ENCODE measurements at places on chromosomes 2 and 18. TPM values are rescaled to one million over a fixed set of nuclear protein-coding genes. Genes with fewer than 3 reads are reported as not detected.
A peak's percentile ranks its signal among the peaks of the same experiment; 100 is the strongest.

DNA sequence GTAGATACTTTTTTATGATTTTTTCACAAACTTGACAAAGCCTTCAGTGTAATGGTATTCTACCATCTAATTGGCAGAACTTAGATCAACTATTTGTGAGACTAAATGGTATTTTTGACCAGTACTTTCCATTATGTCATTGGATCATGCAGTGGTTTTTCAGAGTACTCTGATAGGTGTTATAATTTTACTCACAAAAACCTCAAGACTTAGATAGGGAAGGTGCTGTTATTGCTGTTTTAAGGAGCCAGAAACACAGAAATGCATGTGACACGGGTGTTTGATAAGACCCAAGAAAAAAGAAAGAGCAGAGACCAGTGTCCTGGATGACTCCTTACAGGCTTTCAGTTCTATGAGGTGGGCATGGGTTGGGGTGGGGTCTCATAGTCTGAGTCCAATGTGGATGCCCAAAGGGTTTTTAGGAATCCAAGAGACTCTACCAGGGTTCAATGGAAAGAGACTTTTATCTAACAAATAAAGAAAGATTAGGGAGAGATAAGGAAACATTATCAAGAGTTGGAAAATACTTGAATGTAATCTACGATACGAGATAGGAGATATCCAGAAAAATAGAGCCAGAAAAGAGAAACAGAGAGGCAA is 31.3 kb downstream of the SP140 start:
- no peak for DNase-seq

PJVK gene
- total RNA-seq, result 1.3 TPM

EIF2AK3 gene
- 25.9 TPM for total RNA-seq

TFPI gene
- total RNA-seq, result 110 TPM

- no peak for DNase-seq
Measured at GRCh38 chr2:201223089-201224073, 37.0 kb upstream of the CASP8 start.

- peak; percentile 29 for DNase-seq
Measured at GRCh38 chr2:54239427-54239826, 16.6 kb downstream of the TSPYL6 start.

IL1RN gene
- total RNA-seq, result not detected

ANKRD53 gene
- 1.3 TPM for total RNA-seq

GBX2 gene
- total RNA-seq, result not detected

GRCh38 chr2:99615247-99615771 is 125.5 kb upstream of the REV1 start:
- DNase-seq, result no peak

COL6A3 gene
- total RNA-seq, result 1,329 TPM

DNA sequence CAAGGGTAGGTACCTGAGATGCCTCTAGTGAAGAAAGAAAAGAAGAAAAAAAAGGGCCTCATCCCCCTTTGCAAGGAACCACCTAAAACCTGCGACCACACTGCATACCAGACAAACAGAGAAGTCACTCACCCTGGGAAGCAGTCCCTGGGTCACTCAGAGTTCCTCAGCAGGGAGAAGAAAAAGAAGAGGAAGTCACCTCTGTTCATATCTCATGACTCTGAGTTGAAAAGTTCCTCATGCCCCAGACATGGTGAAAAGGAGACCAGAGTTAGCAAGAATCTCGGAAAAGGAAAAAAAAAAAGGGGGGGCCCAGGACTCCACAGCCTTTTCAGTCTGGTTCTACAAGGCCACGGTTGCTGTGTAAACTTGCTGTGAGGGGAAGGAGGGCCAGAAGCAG is 478.4 kb upstream of the NRXN1 start:
- no peak for DNase-seq

- peak; percentile 79 for DNase-seq
Measured at GRCh38 chr2:189522435-189523151, 58.0 kb downstream of the SLC40A1 start.

DOCK10 gene
- total RNA-seq, result 20.7 TPM

PLCD4 gene
- 2.2 TPM for total RNA-seq

ATF2 gene
- total RNA-seq, result 62.5 TPM

GRCh38 chr2:88654714-88655113 is 27.4 kb upstream of the EIF2AK3 start:
- DNase-seq, result no peak

GRCh38 chr2:16664052-16664731 is 1.4 kb downstream of the CYRIA start:
- peak; percentile 80 for DNase-seq

DNA sequence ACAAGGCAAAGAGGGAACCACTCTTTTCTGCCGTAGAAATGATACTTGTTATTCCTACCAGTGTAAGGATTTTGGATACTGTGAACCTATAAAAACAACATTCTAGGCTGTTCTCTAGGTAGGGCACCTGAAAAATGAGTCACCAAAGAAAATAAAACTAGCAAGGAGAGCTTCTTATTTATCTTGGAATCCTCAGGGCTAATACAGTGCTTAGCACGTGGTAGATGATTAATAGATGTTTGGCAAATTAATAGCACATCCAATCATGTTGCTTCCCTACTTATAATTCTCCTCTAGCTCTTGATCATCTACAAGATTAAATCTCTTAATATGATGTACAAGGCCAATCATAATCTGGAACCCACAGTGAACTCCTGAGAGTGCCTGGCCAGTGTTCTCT is 73.1 kb downstream of the AAK1 start:
- no peak for DNase-seq

DNA sequence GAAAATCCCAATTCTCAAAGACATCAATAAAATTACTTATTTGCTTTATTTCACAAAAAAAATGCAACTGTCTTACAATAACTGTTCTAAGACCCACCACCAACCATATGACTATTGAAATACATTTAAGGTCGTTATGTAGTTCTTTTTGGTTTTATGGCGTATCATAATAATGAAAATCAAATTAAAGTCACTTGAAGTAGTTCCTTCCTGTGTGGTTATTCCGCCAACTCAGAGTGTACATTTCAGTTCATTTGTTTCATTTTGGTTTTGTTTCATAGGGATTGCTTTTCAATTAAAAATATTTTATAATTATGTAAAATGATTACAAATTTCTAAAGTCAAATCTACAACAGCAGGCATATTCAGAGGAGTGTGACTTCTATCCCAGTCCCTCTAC is 45.9 kb upstream of the AAK1 start:
- no peak for DNase-seq

NRP2 gene
- total RNA-seq, result 117 TPM

- no peak for DNase-seq
Measured at GRCh38 chr2:69828938-69829255, 563 bp upstream of the GMCL1 start.

AQP12B gene
- total RNA-seq, result not detected

DNA sequence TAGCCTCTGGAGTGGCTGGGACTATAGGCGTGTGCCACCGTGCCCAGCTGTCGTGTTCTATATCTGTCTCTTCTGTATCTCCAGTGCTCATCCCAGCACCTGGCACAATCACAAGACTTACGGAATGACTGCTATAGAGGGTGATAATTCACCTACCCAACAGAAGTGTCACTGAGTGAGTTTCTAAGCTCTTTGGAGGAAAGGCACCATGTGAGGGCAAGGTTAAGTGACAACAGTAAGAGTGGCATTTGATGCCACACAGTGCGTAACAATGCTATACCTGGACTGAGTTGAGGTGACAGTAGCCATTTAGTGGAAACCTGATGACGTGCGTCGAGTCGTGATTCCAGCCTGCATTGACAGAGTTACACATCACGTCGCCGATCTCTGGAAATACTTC is 89.0 kb downstream of the KCTD1 start:
- no peak for DNase-seq

COL3A1 gene
- total RNA-seq, result 3,024 TPM

- DNase-seq, result peak; percentile 70
Measured at GRCh38 chr2:33496150-33496549, 19.7 kb downstream of the RASGRP3 start.

LOXHD1 gene
- total RNA-seq, result under 0.01 TPM

DNA sequence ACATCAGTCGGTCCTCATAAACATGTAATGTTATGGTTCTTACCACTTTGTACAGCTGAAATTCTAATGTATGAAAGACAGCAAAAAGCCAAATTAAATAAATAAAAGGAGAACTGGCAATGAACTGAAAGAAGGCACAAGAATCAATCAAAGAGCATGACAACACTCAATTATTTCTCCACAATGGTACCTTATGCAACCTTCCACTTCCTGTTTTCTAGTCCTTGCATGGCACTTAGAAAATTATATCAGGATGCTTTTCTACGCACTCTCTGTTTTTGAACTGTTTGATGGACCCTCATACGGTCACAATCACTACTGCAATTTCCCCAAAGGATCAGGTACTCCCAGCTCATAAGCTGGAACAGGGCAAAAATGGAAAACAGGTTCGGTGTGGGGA is 81.6 kb downstream of the EPB41L3 start:
- DNase-seq, result no peak

IL1R2 gene
- 0.32 TPM for total RNA-seq

MAPK4 gene
- under 0.01 TPM for total RNA-seq

DNA sequence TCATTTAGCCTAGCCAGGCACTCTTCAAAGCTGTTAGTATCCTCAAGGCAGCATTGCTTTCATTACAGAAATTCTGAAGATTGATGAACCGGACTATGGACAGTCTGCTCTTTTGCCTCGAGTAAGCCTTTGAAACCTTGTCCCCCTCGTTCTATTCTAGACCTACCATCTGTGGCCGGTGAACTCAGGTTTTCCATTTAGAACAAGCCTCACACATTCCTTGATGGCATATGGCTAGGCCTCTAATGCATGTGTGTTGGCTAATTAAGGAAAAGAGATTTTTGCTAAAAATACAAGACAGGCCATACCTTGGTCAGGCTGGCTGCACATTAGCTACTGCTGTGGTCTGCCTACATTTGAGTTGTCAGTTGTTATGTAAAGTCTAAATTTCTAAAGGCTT is 111.8 kb downstream of the CERS6 start:
- no peak for DNase-seq

STAMBP gene
- total RNA-seq, result 22.9 TPM

FBLN7 gene
- total RNA-seq, result 1.3 TPM

Measured in fibroblast of villous mesenchyme (primary cell).